ENCODE measurements at places on chromosomes 7 and 10.

GRCh38 chr7:1647961-1648672, 22.0 kb upstream of the ELFN1 start:
- no peak for DNase-seq

DNA sequence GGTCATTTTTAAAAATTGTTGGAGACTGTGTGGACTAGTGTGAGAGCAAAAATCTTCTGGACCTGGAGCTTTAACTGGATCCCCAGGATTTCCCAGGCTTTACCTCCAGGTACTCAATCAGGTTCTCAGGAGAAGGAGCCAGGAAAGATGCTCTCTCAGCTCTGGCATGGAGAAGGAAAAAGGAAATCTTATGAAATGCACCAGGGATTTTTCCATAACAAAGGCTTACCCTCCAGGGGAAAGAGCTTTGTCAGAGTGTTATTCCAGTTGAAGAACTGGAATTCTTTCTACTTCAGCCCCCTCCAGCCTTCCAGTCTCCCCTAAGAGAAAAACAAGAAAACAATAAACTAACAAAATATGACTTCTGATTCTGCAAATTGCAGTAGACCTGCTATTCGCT, 436.7 kb upstream of the ANKRD30A start:
- DNase-seq, result no peak

- DNase-seq, result no peak
These were observed 23.8 kb upstream of the FZD1 start for GRCh38 chr7:91240376-91240941.

DNA sequence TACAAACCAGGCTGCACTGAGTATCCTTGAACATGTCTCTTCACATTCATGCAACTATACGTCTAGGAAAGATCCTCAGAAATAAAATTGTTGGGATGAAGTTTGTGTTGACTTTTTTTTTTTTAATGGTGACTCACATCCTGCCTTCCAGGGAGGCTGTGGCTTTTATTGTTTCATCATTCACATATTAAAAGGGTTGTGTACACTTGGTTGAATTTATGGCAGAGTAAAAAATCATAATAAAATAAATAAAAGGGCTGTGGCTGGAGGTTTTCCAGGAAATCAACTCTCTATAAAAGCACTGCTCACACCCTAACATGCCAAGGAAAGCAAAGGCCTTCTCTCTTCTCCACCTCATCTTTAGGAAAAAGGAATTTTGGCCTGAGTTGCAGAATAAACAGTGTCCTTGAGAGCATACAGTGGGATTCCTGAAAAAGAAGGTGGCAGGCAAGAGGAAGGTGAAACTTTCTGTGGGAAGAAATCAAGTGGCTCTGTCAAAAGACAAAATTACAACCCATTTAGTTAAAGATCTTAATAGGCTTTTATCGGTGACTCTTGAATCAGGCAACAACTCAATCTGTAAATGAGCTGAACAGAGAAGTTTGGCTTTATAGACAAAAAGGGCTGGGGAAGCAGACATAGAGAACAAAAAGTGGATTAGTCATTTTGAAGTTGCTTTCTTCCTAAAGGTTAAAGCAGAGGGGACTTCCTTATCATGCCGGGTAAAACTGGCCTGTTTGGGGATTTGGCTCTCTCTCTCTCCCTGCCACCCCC, 41.6 kb upstream of the FHIP2A start:
- DNase-seq, result no peak

GRCh38 chr10:70652761-70653657, 19.3 kb upstream of the ADAMTS14 start:
- DNase-seq, result peak; percentile 83

DNA sequence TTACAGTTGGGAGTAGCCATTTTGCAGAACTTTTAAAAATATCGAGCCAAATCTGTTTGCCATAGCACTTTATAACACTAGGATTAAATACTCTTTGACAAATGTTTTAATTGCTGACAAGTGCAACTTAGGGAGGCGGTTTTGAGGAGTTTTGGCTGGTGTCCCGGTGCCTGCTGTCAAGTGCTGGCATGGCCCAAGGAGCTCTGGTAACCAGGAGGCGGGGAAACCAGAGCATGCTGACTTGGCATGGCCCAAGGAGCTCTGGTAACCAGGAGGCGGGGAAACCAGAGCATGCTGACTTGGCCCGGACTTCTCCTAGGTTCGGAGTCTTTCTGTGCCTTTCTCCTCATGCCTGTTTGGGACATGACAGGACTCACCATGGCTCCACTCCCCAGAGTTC, 30.8 kb upstream of the ZNF32 start:
- no peak for DNase-seq

GRCh38 chr7:155289107-155289506, 8.6 kb upstream of the INSIG1 start:
- DNase-seq, result no peak

DNA sequence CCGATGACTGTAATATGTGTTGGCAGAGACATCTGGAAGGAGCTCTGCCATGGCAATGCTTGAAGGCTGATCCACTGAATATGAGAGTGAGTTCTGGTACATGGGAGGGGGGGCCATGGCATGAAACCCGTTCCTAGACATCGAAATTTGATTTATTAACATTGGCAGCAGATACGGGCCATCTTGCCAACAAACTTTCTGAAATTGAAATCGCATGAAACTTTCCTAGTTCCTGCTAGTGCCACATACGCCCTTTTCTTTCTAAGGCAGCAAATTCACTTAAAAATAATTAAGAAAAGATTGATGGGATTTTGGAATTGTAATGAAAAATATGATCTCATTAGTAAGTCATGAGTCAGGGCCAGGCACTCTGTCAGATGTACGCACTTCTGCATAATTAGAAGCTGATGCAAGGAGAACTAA, 91.8 kb upstream of the KMT2C start:
- no peak for DNase-seq

- no peak for DNase-seq
These were observed 276.9 kb upstream of the KLF14 start for GRCh38 chr7:131010717-131011431.

DNA sequence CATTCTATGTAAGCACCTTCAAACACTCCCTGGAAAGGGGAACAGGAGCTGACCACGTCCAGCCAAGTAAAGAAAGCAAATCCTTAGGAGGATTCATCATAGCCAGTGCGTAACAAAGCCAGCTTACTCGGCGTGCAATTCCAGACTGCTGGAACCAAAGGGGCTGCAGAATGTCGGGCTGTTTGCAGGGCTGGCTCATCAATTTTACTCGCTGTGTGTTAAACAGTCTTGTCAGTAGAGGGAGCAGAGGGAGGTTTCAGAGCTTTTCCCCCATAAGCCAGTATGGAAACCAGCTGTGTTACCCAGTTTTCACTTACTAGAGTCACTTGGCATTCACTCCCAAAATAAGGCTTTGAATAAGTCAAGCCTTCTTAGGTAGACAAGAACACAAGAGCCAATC, 127.1 kb downstream of the KMT2E start:
- peak; percentile 6 for DNase-seq

- no peak for DNase-seq
These were observed 13.9 kb downstream of the ORAI2 start for GRCh38 chr7:102447311-102447710.

DNA sequence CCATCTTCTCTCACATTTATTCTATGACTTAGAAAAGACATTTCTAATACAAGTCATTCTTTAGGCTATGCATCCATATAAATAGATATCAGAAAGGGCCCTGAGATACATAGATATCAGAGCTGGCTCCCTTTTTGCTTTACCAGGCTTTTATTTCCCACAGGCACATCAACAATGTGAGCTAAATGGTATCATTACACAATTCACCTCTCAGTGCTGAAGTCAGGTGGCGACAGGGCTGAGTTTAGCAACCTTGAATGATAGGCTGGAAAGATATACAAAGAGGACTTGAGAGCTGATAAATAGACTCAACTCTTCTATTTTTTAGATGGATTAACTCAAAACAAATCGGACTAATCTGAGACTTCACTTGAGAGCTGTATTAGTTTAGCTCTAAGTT, 189.2 kb upstream of the COL1A2 start:
- DNase-seq, result no peak

- no peak for DNase-seq
These were observed 301.6 kb upstream of the HGF start for GRCh38 chr7:82071468-82071867.

DNA sequence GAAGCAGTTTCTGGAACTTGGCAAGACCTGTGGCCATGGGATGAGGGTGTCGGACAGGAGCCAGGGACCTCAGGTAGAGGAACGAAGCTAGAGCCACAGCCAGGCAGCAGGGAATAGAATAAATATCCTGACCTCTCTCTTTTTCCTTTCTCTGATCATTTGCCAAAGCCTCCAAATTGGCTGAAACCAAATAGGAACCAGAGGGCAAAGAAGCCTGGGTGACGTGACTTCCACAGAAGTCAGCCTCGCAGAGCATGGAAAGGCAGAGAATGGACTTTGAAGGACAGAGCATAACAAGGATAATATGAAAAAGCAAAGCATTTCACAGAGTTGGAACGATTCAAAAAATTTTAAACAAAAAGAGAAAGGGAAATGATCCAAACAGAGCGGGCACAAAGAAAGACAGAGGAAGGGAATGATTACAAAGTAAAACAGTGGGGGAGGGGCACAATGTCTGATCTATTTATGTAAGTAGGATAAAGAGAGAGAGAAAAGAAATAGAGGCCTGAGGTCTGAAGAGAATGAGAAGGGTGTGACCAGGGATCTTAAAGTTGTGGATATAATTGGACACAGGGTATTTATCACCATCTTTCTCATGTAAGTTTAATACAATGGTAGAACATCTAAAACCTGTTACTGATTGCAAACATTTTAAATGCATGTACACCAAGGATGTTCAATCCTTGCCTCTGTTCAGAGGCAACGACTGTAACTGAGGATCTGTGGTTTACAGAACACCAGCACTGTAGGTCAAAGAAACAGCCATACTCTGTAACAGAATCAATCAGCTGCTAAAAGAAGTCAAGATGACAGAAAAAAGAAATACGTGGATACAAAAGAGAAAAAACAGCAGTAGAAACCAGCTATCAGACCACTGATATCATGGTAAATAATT, 4.5 kb upstream of the ZEB1 start:
- no peak for DNase-seq

DNA sequence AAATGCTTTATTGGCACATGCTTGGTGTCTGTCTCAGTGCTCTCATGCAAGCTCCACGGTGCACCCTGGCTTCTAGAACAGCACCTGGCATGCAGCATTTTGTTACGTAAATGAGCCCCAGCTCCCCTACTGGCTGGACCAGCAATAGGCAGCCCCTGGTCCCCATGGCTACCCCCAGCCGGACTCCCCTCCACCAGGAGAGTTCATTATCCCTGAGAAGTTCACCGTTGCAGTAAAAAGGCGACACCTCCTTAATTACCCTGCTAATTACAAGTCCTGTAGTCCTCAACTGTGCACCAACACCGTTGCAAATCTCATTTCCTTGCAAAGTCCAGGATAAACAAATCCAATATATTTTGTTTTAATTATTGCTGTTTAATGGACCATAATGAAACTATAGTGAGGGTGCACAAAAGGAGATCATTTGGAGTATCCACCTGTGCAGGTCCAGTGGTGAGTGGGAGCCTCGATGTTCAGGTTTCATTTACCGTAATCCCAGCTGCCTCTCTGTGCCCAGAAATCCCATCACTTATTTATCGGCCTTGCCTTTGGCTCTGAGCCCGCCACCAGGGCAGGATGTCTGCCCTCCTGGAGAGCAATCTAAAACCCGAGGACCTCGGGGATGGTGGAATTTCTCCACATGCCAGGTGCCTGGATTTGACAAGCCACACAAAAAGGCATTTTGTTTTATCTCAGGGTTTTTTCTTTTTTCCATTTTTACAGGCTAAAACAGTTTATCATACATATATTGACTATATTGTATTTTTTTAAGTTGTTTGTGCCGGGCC, 12.8 kb upstream of the DRGX start:
- DNase-seq, result no peak

DNA sequence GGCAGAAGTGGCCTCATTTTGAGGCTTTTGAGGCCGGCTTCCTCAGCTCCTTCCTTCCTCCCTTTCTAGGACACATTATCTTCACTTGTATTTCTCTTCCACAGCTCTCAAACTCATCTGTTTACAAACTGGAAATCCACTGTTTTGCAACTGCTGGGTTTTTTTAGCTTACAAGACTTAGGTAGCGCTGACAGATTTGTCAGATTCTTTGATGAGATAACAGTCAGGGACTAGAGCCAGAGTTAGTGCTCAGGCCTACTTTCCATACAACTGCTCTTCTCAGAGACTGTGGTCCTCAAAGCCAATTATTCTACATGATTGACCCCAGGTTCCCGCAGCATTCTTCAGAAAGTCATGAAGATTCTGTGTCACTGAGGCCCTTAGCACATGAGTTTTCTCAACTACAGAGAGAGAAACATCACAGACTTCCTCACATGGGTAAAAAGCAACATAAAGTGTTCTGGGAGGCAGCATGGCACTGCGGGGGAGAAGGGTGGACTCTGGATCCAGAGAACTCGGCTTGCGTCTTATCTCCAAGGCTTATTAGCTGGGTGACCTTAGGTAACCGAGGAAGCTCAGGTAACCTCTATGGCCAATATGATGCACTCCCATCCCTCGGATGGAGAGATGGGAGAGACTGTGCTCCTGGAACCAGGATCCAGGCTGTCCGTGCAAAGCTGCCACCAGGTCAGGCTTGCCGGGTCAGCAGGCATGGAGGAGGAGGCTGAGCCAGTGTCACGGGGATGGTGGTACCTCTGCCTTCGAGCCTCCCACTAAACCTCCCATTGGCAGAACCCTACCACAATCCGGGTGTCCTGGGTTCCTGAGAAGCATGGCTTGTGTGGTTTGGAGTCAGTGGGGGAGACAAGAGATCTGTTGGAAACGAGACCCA, 10.5 kb downstream of the DDC start:
- no peak for DNase-seq

DNA sequence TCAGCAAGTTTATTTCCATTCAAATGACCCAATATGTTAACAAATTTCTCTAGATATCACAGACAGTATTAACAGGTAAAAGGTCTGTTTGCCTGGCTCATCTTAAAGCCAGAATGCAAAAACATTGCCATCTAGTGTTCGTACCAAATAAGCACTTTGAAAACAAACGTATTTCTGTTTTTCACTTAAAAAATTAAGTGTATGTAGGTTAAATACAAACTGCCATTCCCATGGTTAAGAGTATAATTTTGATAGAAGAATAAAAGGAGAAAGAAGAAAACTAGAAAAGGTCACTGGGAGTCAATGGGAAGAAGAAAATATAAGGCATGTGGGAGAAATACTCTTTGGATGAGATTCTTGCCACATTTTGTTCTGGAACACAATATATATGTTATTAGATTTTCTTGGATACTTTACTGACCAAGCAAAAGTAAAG, 51.0 kb downstream of the ORC5 start:
- DNase-seq, result no peak

GRCh38 chr7:17983221-17984062, 43.1 kb upstream of the SNX13 start:
- no peak for DNase-seq

DNA sequence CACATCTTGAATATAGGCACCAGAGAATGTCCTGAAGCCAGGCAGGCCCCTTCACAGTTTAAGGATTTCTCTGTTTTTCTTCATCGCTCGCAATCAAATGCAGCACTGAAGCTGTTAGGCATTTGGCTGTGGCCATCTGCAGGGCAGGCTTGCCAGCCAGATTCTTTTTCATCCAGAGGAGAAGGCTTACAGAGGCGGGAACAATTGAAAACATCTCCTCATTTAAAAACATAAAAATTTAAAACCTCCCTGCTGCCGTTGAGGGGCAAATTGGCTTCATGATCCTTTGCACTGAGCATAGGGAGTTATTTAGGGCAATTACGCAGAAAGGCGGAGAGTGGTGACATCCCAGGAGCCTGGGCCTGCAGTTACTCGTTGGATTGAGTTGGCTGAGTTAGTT, 500.0 kb downstream of the TYW1 start:
- no peak for DNase-seq

- no peak for DNase-seq
These were observed 82.8 kb upstream of the DIP2C start for GRCh38 chr10:772227-772637.

Measured in H54 (cell line).